ENCODE measurements at places on chromosomes 3 and 15.

DNA sequence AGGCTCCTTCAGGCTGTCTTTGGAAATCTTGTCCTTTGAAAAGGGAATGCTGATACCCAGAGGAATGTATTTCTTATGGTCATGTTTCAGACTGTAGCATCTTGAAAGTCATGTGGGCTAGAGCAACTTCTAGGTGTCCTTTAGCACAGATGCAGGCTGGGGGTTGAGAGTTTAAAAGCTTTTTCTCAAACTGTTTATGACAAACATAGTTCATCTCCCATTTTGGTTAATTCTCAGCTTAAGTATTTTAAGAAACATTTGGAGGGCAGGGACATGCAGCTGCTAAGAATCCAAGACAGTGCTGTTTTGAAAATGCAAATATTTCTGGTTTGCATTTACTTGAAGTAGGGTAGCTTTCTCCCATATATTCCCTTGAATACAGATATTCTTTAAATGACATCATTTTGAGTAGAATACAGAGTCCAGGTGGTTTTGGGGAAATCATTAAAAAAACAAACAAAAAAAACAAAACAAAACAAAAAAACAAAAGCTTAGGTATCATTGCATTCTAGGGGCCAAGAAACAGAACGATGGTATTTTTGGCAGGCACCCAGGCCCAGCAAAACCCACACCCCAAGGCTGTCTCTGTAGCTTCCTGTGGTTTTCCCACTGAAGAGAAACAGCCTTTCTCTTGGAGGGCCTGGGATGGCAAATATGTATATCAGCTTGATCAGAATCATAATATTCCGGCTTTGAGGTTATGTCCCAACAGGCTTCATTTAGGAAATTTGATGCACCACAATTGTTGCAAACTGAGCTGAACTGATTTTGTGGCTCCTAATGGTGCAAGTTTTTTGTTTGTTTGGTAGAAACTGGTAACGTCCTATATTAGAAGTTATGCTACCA is 120.0 kb downstream of the ATG7 start:
- DNase-seq: no peak

DNA sequence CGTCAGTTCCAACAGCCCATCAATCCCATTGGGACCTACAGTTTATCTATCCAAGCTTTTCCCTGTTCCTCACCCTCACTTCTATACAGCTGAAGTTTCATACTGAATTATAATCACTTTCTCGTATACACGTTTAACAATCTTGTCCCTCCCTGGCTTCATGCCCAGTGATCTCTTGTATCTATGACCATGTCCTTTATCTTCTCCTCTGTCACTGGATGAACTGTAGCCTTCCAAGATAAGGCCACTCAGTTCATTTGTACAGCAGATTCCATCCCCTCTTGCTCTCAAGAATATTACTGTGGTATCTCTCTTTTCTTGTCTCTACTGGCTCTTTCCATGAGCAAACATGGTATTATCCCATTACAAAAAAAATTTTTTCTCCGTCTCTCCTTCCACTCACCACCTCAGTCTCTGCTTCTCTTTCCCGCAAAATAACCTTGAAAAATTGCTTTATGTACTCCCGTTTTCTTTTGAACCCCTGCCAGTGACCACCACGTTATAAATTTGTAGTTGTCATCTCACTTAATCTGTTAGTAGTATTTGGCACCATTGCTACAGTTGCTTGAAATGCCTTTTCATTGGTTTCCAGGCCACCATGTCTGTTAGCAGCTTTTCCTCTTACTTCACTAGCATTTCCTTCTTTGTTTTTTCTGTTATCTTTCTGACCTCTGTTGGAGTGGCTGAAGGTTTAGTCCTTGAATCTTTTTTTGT is 9.4 kb downstream of the CTNNB1 start:
- no peak for DNase-seq

- no peak for DNase-seq
Observed at GRCh38 chr15:41407341-41407740, 5.0 kb upstream of the NDUFAF1 start.

GRCh38 chr15:99433757-99434450 is 131.9 kb upstream of the MEF2A start:
- no peak for DNase-seq

GRCh38 chr3:9600597-9600996 is 47.0 kb upstream of the LHFPL4 start:
- no peak for DNase-seq

GRCh38 chr3:77467702-77468625 is 428.1 kb downstream of the ROBO2 start:
- DNase-seq: no peak

DNA sequence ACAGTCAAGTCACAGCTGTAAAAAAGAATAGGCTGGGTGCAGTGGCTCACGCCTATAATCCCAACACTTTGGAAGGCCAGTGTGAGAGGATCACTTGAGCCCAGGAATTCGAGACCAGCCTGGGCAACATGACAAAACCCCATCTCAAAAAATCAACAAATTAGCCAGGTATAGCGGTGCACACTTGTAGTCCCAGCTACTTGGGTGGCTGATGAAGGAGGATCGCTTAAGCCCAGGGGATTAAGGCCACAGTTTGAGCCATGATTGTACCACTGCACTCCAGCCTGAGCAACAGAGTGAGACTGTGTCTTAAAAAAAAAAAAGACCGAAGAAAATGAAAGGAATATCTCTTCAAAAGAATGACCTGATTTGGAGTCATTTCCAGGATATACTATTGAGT is 6.6 kb downstream of the HERC1 start:
- no peak for DNase-seq

DNA sequence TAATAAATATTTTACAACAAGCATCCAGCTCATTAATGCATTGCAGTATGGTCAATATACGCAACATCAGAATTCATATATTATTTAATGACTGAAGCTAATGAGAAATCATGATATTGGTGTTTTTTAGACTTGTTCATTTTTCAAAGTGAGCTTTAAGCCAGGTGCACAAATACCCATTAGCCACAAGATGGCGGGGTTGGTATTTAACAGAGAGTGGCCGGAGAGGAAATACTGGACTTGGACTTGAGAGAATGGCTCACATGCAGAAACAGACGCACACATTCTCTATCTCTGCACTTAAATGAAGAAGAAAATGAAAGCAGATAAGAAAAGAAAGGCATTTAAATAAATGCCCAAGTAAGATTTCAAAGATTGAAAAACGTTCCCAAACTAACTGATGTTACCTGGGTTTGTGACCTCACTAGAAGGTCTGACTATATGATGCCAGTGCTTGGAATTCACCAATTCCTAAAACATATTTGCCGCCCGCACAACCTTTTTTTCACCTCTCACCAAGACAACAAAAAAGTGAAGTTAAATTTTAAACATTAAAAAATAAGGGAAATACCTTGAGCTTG is 21.2 kb upstream of the CRBN start:
- DNase-seq: peak; percentile 65

- no peak for DNase-seq
Observed at GRCh38 chr15:88804257-88804656, 1.0 kb downstream of the ACAN start.

DNA sequence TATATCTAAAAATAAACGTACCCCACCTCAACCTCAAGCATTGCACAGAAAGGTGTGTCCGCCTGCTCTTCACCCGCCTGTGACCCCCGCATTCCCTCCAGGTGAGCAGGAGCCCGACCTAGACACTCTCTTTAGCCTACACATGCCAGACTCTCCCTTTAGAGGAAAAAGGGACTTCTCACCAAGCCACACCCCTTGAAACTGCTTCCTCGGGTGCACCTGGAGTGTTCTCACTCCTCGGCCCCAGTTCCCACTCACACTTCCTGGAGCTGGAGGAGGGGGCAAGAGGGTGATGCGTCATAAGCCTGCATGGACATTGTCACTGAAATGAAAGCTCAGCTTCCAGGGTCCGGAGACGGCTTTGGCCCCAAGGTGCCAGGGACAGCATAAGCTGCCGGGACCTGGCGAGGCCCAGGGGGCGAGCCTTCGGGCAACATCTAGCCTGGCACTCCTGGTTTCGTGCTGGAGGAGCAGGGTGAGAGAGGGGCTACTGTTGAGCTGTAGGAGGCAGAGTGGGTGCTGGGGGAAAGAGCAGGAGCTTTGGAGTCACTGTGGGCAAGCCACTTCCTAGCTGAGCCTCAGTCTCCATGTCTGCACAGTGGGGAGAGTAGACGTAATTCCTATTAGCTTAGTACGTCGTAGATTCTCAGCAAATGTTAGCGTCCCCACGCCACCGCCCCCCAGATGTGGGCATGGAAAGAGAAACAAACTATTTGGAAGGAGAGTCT is 9.8 kb upstream of the MUC4 start:
- DNase-seq: no peak

DNA sequence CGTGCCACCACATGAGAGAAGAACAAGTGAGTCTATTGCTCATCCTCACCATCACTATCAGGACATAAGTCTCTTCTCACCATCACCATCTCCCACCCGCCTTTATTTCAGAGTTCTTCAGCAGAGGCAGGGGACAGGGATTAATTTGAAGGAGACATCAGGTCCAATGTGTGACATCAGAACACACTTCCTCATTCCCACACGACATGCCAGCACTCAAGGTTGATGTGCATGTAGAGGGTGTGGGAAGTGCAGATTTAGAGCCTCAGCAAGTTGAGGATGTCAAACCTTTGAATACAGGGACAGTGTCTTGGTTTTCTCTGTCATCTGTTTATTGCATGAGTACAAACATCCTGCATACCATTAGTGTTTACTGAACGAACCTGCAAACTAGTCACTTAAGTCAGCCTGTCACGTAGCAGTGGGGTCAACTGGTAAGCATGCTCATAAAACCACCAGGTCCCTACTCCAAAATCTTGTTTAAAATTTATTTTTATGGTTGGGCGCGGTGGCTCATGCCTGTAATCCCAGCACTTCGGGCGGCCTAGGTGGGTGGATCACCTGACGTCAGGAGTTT is 104.4 kb downstream of the MYLK start:
- no peak for DNase-seq

DNA sequence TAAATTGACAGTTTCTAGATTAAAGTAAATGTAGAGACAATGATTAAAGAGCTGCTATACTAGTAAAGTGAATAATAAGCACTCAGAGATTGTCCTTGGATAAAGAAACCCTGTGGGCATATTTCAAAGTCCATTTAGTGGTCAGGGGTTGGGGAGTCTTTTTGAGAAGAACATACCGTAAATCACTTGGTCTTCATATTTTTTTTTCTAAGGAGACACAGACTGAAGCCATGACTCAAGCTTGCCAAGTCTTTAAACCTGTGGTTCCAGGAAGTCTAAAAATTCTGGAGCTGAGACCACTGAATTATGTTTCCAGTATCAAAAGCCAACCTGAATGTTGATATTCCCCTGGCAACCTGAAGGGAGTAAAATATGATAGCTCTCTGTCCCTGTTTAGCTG is 171.0 kb downstream of the TPRG1 start:
- no peak for DNase-seq

GRCh38 chr3:177553579-177553978 is 356.3 kb upstream of the TBL1XR1 start:
- DNase-seq: no peak

GRCh38 chr3:188034989-188035388 is 119.0 kb upstream of the LPP start:
- no peak for DNase-seq

GRCh38 chr3:50242381-50242770 is 6.4 kb downstream of the GNAI2 start:
- no peak for DNase-seq

GRCh38 chr3:65401359-65402305 is 637.1 kb downstream of the MAGI1 start:
- DNase-seq: peak; percentile 46

DNA sequence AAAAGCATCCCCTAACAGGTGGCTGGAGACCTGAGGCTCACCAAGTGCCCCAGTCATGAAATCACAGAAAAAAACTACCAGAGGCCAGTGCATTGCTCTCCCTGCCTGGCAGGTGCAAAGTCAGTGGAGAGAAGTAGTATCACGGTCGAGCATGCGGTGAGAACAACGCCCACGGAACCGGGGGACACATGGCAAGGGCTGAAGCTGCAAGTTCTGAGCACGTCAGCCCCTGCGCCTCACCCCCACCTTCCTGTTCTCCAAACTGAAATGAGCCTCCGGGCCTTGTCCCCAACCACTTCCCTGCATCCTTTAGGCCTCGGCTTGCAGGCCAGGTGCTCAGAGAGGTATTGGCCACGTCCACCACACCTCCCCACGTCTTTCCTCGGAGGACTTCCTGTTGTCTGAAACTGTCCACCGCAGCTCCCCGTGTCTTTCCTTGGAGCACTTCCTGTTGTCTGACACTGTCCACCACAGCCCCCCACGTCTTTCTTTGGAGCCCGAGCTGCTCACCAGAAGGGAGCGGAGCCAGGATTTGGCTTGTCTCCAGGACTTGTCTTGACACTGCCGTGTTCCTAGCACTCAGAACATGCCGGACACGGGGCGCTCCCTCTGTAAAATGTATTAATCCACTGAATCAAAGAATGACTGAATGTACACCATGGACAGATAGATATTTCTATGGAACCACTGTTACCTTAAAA is 43.9 kb downstream of the NSMCE3 start:
- no peak for DNase-seq

DNA sequence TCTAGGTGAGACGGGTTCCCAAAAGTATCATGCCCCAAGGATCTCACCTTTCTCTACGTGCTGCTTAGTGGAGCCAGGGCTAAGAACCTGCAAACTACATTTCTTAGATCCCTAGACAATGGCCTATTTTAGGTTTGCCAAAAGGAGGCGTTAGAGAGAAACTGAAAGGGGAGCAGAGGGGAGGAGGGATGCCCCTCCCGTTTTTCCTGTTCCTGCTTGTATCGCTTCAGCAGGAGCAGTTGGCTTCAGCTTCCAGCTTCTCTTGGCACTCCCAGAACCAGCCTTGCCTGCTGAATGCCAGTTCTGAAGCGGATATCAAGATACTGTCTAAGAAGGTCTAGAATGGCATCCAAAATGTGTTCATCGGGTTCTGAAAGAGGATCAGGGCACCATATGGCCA is 58.4 kb upstream of the ABHD17C start:
- peak; percentile 16 for DNase-seq

DNA sequence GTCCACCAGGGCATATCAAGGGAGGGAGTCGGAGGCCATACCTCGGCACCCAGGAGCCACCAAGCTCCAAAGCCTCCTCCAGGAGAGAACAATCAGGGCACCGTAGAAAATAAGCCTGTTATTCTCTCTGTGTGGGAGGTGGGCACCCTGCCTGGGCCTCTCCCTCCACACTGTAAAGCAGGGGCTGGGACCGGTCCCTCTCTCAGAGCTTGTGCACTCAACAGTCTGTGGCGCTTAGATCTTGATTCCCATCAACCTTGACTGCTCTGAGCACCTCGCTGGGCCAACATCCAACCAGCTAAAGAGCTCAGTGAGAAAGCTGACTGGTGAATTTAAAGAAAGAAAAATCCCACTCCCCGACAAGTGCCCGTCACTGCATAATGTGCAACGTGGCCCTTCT is 53.0 kb downstream of the PCSK6 start:
- DNase-seq: no peak

DNA sequence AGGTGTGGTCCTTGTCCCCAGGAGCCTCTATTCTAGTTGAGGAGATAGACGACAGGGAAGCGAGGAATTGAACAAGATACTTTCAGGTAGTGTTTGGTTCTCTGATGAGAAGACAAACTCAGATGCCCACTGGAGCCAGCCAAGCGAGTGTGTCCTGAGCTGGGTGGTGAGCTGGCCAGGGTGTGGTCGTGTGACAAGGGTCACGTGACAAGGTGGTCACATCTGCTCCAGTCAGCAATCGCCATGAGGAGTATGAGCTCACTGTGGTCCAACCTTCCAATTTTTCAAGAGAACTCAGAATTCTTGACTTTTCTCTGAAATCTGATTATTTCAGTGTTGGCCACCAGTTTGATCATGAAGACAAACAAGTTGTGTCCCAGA is 39.5 kb downstream of the SLC6A6 start:
- DNase-seq: no peak

GRCh38 chr3:11185564-11186317 is 31.4 kb downstream of the HRH1 start:
- no peak for DNase-seq

GRCh38 chr15:83207660-83208366 is at the start of gene HDGFL3:
HDGFL3 (minus strand) TSS chr15:83207823; CDS start chr15:83207414, 409 bp downstream.
- DNase-seq: peak; percentile 56
